Cardiac muscle cell (in vitro differentiated cells and primary cell): ENCODE measurements at places on chromosomes 1 and 21.

DNA sequence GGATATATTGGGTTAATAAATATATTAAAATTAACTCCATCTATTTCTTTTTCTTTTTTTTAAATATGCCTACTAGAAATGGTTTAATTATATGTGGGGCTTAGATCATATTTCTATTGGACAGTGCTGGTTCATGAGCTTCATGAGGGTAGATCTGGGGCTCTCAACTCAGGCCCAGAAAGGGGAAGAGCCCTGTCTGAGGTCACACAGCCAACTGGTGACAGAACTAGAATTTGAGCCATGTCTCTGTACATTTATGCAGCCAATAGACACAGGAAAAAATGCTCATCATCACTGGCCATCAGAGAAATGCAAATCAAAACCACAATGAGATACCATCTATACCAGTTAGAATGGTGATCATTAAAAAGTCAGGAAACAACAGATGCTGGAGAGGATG lies 5.1 kb upstream of the EPHB2 start:
- no peak for DNase-seq

GRCh38 chr1:156987715-156988114 lies 57.8 kb downstream of the ARHGEF11 start:
- DNase-seq = no peak

DNA sequence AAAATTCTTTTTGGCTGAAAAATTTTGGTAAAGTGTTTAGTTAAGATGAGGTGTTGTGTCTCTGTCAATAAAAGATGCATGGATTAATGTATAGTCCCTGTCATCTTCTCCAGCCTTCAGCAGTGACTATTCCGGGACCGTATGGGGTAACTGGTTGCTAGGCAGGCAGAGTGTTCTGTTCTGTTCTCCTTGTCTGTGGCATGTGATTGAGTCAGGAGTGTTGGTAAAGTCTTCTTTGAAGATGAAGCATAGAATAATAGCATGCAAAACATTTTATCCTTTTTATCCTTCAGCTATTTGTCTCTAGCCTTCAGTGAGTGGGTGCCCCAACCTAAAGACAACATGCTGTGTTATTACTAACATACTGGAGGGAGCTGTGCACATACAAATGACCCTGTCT lies 74.6 kb downstream of the RGL1 start:
- no peak for DNase-seq

- no peak for DNase-seq
Observed at GRCh38 chr1:184289825-184290550, 96.8 kb upstream of the C1orf21 start.

DNA sequence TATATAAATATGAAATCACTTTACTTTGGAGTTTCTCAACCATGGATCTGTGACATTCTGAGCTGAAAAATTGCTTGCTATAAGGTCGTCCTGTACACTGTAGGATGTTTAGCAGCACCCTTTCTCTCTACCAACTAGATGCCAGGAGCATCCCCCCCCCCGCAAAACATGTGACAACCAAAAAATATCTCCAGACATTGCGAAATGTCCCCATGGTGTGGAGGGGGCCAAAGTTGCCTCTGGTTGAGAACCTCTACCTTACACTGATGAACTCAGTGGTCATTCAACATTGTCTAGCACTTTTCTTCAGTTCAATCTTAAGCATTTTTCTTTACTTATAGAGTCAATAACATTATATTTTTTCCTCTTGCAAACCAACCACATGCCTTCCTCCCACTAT lies 9.2 kb downstream of the FASLG start:
- no peak for DNase-seq

- DNase-seq = peak; percentile 67
Observed at GRCh38 chr1:206469933-206470691, at the start of gene IKBKE. TSS of gene IKBKE (plus strand) at chr1:206470476. CDS start at chr1:206473228, 2,752 bp downstream.

DNA sequence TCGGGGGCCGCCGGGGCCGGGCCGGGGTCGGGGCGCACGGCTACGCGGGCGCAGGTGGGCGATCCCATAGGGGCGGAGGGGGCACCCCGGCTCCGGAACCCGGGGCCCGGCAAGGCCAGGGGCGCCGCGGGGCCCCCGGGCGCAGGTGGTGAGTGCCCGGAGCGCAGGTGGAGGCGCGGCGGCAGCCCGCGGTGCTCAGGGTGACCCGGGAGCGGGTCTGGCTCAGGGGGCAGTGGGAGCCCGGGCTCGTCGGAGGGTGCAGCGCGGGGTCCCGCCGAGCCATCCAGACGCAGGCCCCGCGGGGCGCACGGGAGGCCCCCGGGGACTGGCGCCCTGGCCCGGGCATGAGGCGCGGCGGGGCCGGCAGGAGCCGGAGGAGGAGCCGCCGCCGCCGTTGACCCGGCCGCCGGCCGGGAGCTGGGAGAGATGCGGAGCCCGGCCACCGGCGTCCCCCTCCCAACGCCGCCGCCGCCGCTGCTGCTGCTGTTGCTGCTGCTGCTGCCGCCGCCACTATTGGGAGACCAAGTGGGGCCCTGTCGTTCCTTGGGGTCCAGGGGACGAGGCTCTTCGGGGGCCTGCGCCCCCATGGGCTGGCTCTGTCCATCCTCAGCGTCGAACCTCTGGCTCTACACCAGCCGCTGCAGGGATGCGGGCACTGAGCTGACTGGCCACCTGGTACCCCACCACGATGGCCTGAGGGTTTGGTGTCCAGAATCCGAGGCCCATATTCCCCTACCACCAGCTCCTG lies 489 bp downstream of the CELSR2 start:
- peak; percentile 54 for DNase-seq
